Fibroblast of the aortic adventitia (primary cell): ENCODE measurements at places on chromosomes 4 and X. TPM values are rescaled to one million over a fixed set of nuclear protein-coding genes. Genes with fewer than 3 reads are reported as not detected.

The KIAA1210 gene
- not detected in 2 replicates for total RNA-seq

The GABRE gene
- 29.4 and 33.2 TPM in 2 replicates for total RNA-seq

The RPS6KA6 gene
- total RNA-seq, result 4.2 and 7.0 TPM in 2 replicates

The SPANXB1 gene
- not detected in 2 replicates for total RNA-seq

DNA sequence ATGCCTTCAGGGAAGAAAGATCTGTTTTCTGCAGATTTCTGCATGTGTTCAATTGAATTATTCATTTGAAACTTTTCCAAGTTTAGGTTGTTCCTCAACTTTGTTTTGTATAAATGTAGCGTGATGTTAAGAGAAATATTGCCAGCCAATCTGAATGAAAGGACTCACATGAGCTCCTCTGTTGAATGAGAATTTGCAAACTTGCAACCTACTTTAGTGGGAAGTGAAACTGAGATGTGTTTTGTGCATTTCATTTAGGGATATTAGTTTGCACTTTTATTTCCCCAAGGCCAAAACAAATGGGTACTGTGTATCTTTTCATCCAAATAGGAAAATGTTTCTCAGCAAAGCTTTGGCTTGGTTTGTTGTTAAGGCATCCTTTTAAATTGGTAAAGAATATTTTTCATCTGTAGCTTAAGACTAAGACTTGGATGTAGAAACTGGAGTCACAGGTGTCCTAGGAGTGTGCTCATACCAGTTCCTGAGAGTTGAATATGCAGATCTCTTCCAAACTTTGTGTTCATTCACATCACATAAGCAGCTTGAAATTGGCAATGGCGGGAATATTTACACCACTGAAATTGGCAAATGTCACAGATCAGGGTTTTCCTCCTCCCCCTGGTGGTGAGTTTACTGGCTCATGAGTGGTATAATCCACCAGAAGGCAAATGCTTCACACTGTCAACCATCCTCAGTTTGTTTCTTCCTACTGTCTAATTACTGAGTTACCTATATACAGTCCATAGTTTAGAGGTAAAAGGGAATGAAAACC is 193.6 kb upstream of the BANK1 start:
- no peak for DNase-seq

DNA sequence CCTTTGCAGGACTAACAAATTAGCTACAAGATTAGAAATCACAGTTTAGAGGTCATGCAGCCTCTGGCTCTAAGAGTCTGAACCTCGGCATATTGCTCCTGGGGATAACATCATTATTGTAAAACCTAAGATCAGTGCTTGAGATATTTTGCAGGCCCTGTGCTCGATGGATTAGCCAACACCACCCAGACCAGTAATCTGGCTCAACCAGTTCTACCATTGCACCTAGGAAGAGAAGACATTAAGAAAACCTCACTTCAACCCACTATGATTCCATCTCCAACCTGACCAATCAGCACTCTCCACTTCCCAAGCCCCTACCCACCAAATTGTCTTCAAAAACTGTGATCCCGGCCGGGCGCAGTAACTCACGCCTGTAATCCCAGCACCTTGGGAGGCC is 43.6 kb downstream of the WFS1 start:
- DNase-seq, result no peak

DNA sequence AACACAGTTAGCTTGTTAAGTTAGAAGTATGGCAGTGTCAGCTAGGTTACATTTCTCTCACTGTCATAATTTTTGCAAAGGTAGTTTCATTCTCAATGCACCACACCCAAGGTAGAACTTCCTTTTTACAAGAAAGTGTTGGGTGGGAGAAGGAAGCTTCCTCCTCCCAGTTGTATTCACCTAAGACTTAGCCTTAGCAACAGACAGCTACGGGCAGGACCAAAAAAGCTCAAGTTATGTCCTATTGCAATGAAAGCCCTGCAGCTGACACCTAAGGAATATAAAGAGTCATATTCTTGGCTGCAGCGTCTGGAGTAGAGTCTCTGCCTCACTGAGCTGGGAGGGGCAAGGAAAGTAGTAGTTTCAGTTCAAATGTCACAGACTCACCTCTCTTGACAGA is 25.1 kb upstream of the PRDM8 start:
- DNase-seq, result no peak
